ENCODE measurements at places on chromosomes 5 and 9. TPM values are rescaled to one million over a fixed set of nuclear protein-coding genes. Genes with fewer than 3 reads are reported as not detected.

Gene FOXB2
- polyA plus RNA-seq = not detected

Gene PCAT7
- polyA plus RNA-seq = 0.03 TPM

Gene ITK
- polyA plus RNA-seq = not detected

Gene ARSI
- polyA plus RNA-seq = 0.03 TPM

Gene SPINK5
- not detected for polyA plus RNA-seq

Gene C5orf46
- 4.1 TPM for polyA plus RNA-seq

Gene SLC36A3
- not detected for polyA plus RNA-seq

DNA sequence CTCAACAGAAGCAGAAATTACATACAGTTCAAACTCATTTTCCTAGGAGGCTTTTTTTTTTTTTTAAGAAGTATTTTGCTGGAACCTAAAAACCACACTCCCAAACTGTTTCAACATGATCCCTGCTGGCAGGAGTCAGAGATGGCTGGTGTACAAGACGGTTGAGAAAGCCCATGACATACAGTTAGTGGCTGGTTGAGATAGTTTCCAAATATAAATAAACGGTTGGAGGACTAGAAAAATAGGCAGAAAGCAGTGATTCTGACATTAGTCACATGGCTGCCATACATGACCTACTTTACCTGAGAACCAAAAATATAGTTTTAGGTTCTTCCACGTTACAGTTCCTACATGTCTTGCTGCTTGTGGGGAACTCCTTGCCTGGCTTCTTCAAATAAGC is 31.7 kb upstream of the BASP1 start:
- DNase-seq = no peak

DNA sequence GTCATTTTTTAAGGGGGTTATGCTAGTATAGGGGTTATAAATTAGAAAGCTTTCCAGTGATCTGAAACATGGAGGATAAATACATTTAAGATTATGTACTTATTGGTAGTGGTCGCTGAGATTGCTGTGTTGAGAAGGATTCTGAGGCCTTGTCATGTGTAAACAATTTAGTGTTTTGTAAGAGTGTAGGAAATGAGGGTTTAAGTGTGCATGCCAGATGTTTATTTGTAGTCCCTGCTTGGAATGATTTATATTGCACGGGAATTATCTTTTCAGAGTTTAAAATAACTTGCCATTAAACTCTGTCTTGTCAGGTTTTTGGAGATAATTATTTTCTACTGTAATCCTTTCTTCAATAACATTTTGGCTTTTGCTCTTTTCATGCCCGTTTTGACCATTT is 19.4 kb downstream of the ZNF618 start:
- no peak for DNase-seq

DNA sequence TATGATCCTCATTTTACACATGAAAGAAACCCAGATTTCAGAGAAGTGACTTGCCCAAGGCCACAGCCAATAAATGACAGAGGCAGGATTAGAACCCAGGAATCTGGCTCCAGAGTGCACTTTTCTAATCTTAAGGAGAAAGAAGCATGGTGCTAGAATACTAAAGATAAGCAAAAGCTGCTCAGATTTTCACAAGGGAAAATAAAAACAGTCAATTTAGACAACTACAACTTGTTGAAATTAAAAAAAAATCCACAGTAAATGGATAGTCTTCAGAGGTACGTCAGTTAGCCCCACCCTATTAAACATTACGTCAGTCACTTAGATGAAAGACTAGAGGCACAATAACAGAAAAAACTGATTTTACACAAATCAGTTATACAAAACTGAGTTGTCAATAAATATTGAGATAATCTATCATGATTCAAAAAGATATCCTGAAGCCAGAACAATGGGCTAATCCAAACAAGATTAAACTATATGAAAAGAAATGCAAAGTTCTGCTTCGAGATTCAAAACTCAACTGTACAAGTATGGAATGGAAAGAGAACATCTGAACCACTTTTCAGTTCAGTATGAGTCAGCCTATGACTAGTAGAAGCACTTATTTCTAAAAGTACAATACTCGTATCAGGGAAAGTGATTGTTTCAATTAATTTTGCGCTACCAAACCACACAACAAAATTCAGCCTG is 9.3 kb downstream of the TMEM245 start:
- no peak for DNase-seq

- DNase-seq = no peak
Measured at GRCh38 chr9:72454871-72455491, 66.4 kb upstream of the TMC1 start.

- no peak for DNase-seq
Measured at GRCh38 chr5:126851501-126852011, 74.6 kb downstream of the LMNB1 start.

All from SK-N-SH (cell line).